ENCODE measurements at places on chromosomes 1 and 21. TPM values are rescaled to one million over a fixed set of nuclear protein-coding genes. Genes with fewer than 3 reads are reported as not detected.

Gene C1orf94
- 0.45 TPM for total RNA-seq

Gene CRB1
- 22.8 TPM for total RNA-seq

Gene LCE1F
- not detected for total RNA-seq

Gene CIART
- 4.4 TPM for total RNA-seq

Gene LMOD1
- total RNA-seq, result 0.64 TPM

Gene ICOSLG
- total RNA-seq, result 0.91 TPM

Gene TTC4
- 20.6 TPM for total RNA-seq

Gene GSTM1
- total RNA-seq, result 5.1 TPM

Gene NCF2
- total RNA-seq, result 2.5 TPM

Gene C1orf141
- not detected for total RNA-seq

Gene COL9A2
- 8.3 TPM for total RNA-seq

Gene ATAD3C
- total RNA-seq, result not detected

Gene LRRC71
- 0.64 TPM for total RNA-seq

Gene UBL4B
- not detected for total RNA-seq

Gene PTPRC
- 4.4 TPM for total RNA-seq

Gene KCND3
- total RNA-seq, result 34.1 TPM

Gene TARS2
- 23.2 TPM for total RNA-seq

Data from cerebellum (tissue), 4 donors.